ENCODE measurements at places on chromosomes 5 and 9. TPM values are rescaled to one million over a fixed set of nuclear protein-coding genes. Genes with fewer than 3 reads are reported as not detected.

The CDH12 gene
- not detected for total RNA-seq

The HACD4 gene
- total RNA-seq = not detected

The GLT6D1 gene
- not detected for total RNA-seq

The PRR16 gene
- total RNA-seq = 1.1 TPM

The DDX4 gene
- total RNA-seq = not detected

The CNTNAP3 gene
- total RNA-seq = 3.9 TPM

The ZNF782 gene
- total RNA-seq = 5.1 TPM

The FGF10 gene
- total RNA-seq = not detected

The CDX1 gene
- total RNA-seq = not detected

The HSPA4 gene
- total RNA-seq = 221 TPM

The UNC13B gene
- total RNA-seq = 7.2 TPM

The SLC6A7 gene
- 1.6 TPM for total RNA-seq

The PDGFRB gene
- total RNA-seq = 1.7 TPM

The ALDOB gene
- not detected for total RNA-seq

- DNase-seq = no peak
Measured at GRCh38 chr9:123825342-123826060, 104.4 kb downstream of the DENND1A start.

- DNase-seq = no peak
Measured at GRCh38 chr5:77073667-77074066, 13.4 kb downstream of the ZBED3 start.

- DNase-seq = no peak
Measured at GRCh38 chr9:87007711-87008366, 60.5 kb upstream of the GAS1 start.

GRCh38 chr5:37121465-37121864, 127.7 kb downstream of the CPLANE1 start:
- DNase-seq = no peak

DNA sequence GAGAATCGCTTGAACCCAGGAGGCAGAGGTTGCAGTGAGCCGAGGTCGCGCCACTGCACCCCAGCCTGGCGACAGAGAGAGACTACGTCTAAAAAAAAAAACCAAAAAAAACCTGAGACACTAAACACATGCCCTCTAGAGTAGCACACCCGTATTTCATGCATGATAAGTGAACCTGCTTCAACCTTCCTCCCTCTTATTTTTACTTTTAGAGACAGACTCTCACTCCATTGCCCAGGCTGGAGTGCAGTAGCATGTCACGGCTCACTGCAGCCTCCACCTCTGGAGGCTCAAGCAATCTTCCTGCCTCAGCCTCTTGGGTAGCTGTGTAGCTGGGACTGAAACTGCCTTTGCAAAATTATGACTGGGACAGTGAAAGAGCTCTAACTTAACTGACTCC, 17.6 kb upstream of the NANS start:
- no peak for DNase-seq

DNA sequence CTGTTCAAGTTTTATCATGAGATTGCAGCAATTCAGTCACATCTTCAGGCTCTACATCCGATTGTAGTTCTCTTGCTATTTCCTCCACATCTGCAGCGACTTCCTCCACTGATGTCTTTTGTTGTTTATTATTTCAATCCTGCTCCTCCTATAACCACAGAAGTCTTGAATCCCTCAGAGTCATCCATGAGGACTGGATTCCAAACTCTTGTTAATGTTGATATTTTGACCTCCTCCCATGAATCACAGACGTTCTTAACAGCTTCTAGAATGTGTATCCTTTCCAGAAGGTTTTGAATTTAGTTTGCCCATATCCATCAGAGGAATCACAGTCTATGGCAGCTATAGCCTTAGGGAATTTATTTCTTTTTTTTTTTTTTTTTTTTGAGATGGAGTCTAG, 3.6 kb downstream of the FBXO38 start:
- no peak for DNase-seq

DNA sequence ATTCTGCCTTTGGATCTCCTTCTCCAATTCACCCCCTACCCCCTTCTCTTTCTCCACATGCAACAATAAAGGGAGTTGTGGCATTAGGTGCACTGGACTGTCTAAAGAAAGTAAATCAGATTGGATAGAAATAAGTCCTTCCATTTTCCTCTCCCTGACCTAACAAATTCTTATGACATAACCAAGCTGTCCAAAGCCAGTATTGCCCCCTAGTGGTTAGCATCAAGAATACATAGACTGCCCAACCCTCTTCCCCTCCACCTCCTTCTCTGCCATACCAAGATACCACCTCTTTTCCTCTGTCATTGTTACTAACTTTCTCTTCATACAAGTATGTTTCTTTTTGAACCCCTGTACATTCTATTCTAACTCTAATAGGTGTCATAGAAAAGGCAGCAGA, 45.7 kb downstream of the PPARGC1B start:
- peak; percentile 26 for DNase-seq

- DNase-seq = no peak
Measured at GRCh38 chr5:135211083-135211790, 177.2 kb upstream of the PITX1 start.

GRCh38 chr9:129932303-129933151, 97.3 kb downstream of the USP20 start:
- DNase-seq = no peak

DNA sequence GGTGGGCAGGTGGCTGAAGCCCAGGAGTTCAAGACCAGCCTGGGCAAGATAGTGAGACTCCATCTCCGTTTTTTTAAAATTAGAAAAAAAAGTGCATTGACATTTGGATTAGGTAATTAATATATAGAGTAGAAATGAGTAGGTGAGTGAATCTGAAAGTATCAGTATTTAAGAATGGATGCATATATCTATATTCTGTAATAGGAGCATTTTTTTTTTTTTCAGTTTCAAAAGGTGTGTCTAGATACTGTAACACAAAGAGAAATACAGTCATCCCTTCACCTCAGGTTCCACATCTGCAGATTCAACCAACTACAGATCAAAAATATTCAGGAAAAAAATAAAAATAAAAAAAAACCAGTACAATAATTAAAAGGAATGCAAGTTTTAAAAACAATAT, 50.8 kb downstream of the RBM27 start:
- DNase-seq = no peak

- no peak for DNase-seq
Measured at GRCh38 chr5:10579536-10580521, 16.0 kb downstream of the ANKRD33B start.

DNA sequence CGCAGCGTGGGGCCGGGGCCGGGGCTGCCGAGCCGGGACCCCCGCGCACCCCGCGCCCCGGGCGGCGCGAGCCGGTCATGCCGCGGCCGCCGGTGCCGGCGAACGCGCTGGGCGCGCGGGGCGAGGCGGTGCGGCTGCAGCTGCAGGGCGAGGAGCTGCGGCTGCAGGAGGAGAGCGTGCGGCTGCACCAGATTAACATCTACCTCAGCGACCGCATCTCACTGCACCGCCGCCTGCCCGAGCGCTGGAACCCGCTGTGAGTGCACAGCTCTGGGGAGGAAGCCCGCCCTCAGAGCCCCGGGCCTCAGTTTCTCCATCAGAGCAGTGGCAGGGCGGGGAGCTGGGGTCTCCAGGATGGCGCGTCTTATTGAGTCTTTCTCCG, 335 bp downstream of the GALNT12 start:
- no peak for DNase-seq

- no peak for DNase-seq
Measured at GRCh38 chr5:158910782-158911692, 188.7 kb downstream of the EBF1 start.

DNA sequence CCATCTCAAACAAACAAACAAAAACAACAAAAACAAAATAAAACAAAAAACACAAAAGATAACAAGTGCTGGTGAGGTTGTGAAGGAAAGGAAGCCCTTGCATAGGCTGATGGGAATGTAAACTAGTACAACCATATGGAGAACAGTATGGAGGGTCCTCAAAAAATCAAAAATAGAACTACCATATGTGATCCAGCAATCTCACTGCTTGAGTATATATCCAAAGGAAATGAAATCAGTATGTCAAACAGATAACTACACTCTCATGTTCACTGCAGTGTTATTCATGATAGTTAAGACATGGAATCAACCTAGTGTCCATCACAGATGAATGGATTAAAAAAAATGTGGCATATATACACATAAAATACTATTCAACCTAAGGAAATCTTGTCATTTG, 395.7 kb upstream of the SLC24A2 start:
- no peak for DNase-seq

DNA sequence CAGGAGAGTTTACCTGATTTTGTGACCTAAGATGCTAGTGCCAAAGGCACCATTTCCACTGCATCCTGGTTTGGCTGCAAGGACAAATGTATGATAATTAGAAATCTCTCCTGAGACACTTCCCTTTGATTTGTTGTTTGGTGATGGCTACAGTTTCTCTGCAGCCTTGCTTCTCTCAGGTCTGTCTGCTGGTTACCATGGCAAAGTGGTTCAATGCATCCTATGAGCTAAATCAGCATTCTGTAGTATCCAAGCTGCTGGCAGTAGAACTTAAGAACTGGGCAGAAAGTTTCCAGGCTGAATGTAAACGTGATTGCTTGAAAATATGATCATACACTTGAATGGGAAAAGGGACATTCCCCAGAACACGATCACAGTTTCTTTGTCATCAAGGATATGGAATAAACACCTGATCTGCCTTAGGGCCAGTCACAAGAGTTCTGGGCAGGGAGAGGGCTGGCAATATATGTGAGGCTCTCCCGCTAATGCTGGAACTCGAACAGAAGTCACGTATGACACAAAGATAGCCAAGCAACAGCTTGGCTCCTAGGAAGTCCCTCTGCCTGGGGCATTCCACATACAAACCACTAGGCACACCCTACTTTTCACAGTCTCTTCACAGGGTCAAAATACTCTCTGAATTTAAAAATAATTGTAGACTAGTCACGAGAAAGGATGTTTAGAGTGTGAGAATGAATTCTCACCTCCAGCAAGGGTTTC, 138.1 kb upstream of the GRAMD2B start:
- DNase-seq = no peak

DNA sequence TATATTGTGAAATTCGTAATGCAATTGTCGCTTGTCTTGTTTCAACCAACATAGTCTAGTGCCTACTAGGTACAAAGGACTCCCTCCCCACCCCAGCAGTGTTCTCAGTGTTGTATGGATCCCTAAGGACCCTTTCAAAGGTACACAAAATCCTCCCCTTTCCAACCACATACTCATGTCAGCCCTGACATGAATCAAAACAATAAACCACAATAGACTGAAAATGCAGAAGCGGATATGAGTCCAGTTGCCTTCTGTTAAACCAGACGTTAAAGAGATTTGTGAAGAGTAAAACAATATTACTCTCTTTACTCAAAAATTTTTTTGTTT, 82.4 kb upstream of the IFNK start:
- no peak for DNase-seq

- DNase-seq = no peak
Measured at GRCh38 chr5:33059081-33059480, 348.0 kb downstream of the NPR3 start.

DNA sequence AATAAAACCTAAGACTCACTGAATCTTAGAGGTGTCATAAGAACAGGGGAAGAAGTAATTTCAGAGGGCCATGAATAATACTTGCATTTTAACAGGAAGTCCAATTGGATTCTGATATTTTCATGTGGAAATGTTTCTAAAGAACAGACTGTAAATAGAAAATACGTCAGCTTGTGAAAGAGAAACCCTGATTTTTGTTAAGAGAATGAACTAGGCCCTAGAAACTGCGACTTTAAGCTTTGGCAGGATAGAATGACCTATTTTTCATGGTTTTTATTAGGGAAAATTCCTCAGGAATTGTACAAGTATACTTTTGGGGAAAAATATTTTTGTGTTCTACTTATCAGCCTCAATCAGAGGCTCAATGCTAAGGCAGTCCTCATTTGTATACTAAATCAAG, 215.5 kb upstream of the ACTBL2 start:
- no peak for DNase-seq

DNA sequence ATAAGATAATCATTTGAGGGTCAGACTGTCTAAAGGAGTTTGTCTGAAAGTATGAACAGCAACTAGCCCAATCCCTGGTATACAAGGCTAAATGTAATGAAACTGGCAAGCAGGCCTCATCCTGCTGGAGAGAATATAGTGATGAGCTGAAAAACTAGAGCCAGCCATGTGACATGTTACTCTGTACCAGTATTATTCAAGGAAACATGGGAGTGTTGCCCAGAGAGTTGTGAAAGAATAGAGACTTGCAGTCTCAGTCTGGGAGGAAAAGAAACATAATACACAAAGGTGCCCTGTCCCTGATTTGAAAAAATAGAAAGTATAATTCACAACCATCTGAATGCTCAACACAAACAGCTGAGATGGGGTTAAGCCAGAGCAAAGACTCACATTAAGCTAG, 37.9 kb upstream of the HTR1A start:
- no peak for DNase-seq

DNA sequence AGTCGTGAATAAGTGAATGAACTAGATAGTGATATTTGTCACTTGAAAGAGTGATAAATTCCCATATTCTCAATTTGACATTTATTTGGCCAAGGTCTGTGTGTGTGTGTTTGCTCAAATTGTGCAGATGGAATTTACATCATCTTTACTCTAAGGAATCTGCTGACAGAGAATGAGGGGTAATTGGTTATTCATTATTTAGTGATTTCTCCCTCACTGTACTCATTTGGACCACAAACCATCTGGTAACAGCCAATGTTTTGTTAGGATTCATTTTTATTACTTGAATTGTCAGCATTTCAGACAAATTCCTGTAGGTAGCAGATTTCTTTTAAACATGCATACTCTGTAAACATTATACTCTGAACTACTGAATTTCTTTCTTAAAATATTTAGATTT, 15.6 kb downstream of the VCAN start:
- DNase-seq = no peak

GRCh38 chr5:155885199-155885598, 441.8 kb upstream of the SGCD start:
- no peak for DNase-seq

- DNase-seq = no peak
Measured at GRCh38 chr9:8860086-8860485, 1060.5 kb upstream of the DMAC1 start.

- no peak for DNase-seq
Measured at GRCh38 chr5:140108093-140109017, 5.6 kb upstream of the PURA start.

GRCh38 chr9:136140966-136141365, 22.3 kb upstream of the TMEM250 start:
- no peak for DNase-seq

GRCh38 chr5:148466236-148466580, 82.5 kb downstream of the FBXO38 start:
- no peak for DNase-seq

DNA sequence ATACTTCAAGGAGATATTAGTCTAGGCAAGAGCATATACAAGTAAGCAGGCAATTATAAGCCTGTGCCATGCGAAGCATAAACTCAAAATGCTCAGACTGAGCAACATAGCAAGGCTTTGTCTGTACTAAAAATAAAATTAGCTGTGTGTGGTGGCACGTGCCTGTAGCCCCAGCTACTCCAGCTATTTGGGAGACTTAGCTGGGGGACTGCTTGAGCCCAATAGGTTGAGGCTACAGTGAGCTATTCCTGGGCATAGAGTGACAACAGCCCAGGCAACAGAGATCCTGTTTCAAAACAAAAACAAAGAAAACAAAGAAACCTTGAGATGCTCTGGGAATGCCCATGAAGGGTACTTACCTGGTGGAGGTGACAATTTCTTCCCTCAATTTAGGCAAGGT, 130.5 kb upstream of the ZNF608 start:
- DNase-seq = no peak
